Spinal cord (tissue), 10 donors: ENCODE measurements at places on chromosomes 4 and X. TPM values are rescaled to one million over a fixed set of nuclear protein-coding genes. Genes with fewer than 3 reads are reported as not detected.

Gene TLL1
- 6.9 TPM for total RNA-seq

Gene HERC5
- 6.7 TPM for total RNA-seq

Gene DNAAF6
- 0.59 TPM for total RNA-seq

Gene VSIG4
- total RNA-seq: 29.2 TPM

Gene CSAG3
- total RNA-seq: not detected

Gene ADH1C
- total RNA-seq: 2.5 TPM

Gene PPP4R3C
- not detected for total RNA-seq

Gene XPNPEP2
- total RNA-seq: 2.0 TPM

Gene EVC
- 10.9 TPM for total RNA-seq

Gene GABRB1
- 11.7 TPM for total RNA-seq
